ENCODE measurements at places on chromosomes 7 and 10.

GRCh38 chr7:129066290-129067131, 11.6 kb upstream of the TNPO3 start:
- no peak for DNase-seq

DNA sequence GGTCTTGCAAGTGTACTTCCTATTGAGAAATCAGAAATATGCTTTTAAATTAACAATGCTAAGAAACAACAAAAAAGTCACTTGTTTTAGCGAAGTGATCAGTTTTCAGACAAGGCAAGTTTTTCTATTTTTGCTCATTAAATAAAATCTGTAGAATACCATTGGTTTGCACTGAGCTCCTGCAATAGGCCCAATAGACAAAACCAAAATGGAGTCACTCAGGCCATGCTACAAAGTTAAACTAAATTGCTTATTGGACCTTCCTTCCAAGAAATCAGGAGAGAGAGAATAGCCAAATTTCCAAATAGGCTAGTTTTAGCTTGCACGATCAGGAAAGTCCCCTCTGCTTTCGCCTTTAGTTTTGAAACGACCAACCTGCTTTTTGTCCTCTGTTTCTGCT, 73.4 kb upstream of the SLC13A1 start:
- no peak for DNase-seq

GRCh38 chr10:97463363-97464132, 17.6 kb downstream of the ZDHHC16 start:
- no peak for DNase-seq

DNA sequence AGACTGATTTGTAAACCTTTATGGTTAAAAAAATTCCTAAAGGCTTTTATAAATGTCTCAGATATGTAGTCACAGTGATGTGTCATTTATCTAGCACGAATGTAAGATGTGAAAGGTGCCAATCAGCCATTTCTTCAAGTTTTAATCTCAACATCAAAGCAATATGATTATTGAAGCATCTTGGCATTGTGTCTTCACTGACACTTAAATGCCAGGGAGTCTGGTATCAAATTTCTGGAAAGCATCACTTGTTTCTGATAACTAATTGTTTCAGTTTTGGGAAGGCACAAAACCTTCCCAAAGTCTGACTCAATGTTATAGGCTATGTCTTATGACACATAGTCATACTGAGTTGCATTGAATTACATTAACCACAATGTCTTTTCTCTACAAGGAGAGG, 492.0 kb upstream of the CNTNAP2 start:
- DNase-seq: no peak

DNA sequence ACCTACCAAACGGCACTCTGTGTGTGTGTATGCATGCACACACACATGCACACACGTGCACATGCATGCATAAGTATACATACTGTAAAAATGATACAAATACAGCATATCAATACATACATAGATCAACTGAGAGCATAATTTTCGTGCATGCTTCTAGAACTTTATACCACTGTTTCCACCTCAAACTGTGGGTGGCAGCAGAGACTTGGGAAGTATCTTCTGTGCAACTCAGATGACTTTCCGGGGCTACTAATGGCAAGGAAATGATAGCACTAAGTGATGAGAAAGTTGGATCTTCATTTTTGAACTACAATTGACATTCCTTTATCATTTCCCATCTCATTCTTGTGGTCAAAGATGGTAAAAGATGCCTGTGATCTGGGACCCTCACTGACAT, 570.7 kb downstream of the REEP3 start:
- no peak for DNase-seq

DNA sequence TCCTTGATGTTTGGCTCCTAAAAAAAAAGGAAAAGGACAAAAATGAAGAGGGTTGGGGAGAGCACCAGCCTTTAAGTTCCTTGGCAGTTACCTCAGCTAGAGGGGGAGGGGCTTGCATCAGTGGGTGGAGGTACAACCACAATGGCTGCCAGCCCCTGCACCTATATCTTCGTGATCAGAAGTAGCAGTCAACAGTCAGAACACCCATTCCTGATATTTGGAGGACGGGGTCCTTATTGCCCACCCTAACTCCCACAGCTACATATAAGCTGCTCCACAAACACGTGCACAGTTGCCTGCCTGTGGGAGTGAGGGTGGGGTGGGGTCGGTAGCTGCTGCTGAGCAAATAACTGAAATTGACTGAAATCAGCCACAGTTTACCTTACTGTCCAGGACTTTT, 26.2 kb downstream of the C1GALT1 start:
- DNase-seq: no peak

DNA sequence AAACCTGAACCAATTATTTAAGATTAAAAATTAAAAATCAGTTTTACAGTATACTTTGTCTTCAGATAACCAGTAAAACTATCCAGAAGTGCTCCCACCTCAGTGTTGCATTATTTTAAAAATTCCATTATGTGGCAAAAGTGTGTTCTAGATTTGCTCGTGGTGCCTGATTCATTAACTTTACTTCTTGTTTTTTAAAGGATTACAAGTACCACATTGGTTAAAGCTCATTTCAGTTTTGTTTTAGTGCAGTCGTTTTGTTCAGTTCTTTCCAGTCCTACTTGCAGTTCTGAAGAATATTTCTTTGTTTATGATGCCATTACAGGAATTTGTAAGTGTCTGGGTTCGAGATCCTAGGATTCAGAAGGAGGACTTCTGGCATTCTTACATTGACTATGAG, 69.0 kb downstream of the SNX10 start:
- no peak for DNase-seq

GRCh38 chr10:59700709-59701108, 8.9 kb downstream of the SLC16A9 start:
- DNase-seq: no peak

- no peak for DNase-seq
These were observed 715.3 kb downstream of the DNAJB9 start for GRCh38 chr7:109284943-109285342.
